Stimulated activated CD4-positive, alpha-beta T cell treated with anti-CD3 and anti-CD28 coated beads, TNF-alpha, amount 100 ng/mL, for 1 hour (primary cell): ENCODE measurements at places on chromosomes 13 and 19.

- peak; percentile 34 for DNase-seq
Measured at GRCh38 chr19:50658441-50659317, 9.4 kb downstream of the C19orf81 start.

GRCh38 chr19:31058676-31059340 is 290.4 kb downstream of the TSHZ3 start:
- no peak for DNase-seq

DNA sequence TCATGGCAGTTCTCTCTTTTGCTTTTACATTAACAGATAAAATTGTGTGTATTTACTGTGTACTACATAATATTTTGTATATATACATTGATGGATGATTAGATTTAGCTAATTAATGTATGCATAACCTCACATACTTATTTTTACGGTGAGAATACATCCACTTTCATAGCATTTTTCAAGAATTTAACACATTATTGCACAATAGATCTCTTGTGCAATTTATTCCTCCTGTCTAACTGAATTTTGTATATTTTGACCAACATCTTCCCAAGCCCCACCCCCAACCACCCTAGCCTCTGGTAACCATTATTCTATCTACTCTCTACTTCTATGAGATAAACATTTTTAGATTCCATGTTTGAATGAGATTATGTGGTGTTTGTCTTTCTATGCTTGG is 194.7 kb downstream of the RBM26 start:
- DNase-seq, result no peak

DNA sequence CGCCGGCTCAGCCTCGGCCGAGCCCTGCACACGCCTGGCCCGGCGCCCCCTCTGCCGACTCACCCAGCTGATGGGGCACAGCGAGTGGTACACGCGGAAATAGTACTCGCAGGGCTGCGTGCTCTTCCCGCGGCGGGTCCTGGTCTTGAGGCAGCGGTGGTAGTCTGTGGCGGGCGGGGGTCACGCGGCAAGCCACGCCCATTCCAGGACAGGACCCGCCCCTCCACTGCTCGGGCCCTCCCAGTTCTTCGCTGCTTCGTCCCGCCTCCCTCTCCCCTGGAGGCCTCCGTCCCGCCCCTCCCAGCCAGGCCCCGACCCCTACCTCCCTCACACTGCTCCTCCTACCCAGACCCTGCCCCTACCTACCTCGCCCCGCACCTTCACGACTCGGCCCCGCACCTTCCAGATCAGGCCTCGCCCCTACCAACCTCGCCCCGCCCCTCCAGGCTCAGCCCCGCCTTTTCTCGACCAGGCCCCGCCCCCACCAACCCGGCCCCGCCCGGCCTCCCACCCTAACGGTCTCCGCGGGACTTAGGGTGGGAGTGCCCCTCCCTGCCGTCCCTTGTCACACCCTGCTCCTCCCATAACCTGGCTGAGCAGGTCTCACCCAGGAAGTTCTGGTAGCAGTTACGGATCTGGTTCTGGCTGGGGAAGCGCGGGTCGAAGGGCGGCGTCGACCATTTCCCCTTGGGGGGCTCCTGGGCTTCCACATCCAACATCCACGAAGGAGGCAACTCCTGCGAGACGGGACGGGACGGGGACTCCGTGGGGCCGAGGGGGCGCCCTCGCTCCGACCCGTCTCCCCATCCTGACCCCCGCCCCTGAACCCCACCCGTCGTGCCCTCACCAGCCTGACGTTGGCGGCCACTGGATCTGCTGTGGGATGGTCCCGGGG is 469 bp downstream of the COX6B2 start:
- peak; percentile 45 for DNase-seq

DNA sequence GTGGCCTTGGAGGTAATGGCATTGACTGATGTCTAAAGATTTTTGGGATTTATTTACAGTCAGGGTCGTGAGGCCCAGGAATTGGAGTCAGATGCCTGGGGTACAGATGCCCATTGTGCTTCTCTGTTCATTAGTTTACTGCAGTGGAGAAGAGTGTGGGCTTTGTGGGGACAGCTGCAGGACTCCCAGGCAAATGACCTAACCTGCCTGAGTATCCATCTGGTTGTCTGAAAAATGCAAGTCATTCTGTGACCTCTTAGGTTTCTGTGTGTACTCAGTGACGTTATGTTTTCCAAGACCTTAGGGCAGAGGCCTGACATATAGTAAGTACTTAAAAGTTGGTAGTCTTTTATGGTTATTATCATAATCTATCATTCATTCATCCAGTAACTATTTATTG is 60.5 kb downstream of the SPATA13 start:
- no peak for DNase-seq

- no peak for DNase-seq
Measured at GRCh38 chr13:47188802-47189201, 291.9 kb upstream of the HTR2A start.

DNA sequence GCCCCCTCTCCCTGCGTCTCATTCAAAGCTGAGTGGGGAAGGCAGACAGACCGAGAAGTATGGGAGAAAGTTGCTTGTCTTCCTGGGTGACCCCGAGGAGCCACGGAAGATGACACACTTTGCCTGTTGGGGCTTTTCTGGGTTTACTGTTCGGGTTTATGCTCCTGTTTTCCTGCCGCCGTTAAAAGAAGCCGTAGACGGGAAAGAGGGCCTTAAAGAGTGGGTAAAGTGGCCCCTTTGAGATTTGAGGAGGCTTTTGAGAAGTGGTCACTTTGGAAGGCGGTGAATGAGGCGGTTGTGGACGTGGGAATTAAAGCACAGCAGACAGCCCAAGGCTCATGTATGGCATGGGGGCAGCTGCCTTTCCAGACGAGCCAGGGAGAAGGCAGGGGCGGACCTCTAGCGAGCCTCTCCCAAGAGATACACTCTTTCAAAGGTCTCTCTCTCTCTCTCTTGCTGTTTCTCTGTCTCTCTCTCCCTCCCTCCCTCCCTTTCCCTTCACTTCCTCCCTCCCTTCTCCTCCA is 493 bp upstream of the LHFPL6 start:
- DNase-seq, result no peak

GRCh38 chr19:48362716-48363499 is 832 bp downstream of the TMEM143 start:
- peak; percentile 67 for DNase-seq

DNA sequence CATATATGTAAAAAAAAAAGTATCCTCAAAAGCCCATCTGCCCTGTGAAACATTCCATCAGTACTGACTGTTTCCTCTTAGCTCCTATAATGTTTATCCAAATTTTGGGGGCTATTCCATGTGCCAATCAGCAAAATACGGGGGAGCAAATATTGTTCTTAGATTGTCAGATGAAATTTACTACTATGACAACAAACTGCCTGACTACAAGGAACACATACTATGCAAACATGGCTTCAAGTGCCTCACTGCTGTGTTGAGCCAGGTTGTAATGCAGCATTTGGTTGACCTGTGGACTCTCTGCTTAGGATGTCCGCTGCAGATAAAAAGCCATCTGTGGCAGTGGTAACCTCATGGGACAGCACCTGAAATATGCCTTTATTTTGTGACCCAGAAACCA is 98.2 kb upstream of the SCEL start:
- no peak for DNase-seq

- DNase-seq, result no peak
Measured at GRCh38 chr13:105340061-105340606, 1195.3 kb downstream of the EFNB2 start.

- DNase-seq, result no peak
Measured at GRCh38 chr19:42068361-42068755, 1.6 kb downstream of the GRIK5 start.

DNA sequence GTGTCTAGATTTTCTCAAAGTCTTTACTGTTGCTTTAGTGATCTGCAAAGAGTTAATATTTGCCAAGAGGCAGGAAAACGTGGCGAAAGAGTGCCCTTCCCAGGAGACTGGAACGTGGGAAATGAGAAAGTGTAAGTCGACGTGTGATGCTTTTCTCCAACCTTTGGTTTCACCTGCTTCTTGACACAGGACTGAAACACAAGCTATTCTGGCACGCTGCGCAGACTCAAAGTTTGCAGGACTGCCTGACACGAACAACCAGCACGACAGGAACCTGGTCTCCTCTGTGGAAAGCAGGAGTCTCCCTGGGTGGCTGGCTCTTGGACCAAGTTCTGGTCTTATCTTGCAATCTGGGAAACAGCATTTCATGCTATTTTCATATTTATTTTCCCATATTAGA is 28.6 kb downstream of the RFXAP start:
- no peak for DNase-seq

- DNase-seq, result no peak
Measured at GRCh38 chr13:49455007-49455398, 10.9 kb downstream of the SETDB2 start.

GRCh38 chr13:96862999-96863398 is 131.3 kb downstream of the OXGR1 start:
- DNase-seq, result no peak

GRCh38 chr13:105972306-105972721 is 563.1 kb downstream of the EFNB2 start:
- DNase-seq, result no peak

DNA sequence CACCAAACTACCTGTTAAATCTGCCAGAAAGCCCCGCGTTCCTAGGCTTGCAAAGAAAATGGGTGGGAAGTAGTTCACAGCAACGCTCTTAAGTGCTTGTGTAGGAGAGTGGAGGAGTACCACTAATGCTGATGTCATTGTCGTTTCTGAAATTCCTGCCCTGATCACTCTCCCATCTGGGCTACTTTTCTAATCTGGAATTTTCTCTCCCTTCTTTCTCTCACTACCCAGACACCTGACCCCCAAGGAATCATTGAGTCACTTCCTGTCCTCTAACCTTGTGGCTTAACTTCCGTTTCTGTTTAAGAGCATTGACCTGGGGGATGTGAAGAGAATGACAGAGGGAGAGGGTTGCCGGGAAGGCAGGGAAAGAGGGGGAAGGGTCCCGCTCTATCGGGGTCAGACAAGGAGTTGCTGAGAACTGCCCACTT is 98.7 kb downstream of the STARD13 start:
- no peak for DNase-seq
